ENCODE measurements at places on chromosomes 6 and 20.

DNA sequence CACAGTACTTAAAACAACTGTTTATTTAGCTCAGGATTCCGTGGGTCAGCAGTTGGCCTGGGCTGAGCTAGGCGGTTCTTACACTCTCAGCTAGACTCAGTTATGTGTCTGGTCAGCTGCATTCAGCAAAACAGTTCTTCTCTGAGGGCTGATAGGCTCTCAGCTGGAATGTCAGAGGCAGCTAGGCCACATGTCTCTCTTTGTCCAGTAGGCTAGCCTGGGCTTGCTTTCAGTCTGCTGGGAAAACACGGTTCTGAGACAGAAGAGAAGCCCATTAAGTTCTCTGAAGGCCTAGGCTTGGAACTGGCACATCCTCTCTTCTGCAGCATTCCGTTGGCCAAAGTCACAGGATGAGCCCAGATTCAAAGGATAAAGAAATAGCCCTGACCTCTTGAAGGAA, 65.6 kb downstream of the TULP4 start:
- DNase-seq: no peak

DNA sequence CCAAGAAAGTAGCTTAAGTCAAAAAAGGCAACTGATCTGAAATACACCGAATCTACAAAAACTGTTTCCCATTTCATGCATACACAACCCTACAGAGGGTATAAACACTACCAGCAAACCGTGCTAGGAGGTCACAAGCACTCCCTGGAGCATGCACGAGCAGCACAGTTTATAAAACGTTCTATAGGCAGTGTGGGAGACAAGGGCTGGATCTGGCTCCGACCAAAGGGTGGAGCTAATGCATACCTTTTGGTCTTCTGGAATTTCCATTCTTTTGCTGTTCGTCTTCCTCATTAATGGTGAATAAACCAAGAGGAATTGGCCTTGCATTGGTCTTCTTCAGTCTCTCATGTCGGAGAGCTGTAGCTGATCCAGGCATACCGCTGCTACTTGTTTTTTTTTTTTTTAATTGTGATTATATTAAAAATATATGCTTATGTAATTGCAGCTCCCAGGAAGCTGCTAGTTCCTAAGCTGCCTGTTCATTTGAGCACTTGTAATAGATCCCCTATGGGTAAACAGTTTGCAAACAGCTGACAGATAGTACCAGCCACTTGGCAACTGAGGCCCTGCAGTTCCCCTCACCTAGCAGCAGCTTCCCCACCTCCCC, 24.5 kb downstream of the MAP7 start:
- DNase-seq: no peak

DNA sequence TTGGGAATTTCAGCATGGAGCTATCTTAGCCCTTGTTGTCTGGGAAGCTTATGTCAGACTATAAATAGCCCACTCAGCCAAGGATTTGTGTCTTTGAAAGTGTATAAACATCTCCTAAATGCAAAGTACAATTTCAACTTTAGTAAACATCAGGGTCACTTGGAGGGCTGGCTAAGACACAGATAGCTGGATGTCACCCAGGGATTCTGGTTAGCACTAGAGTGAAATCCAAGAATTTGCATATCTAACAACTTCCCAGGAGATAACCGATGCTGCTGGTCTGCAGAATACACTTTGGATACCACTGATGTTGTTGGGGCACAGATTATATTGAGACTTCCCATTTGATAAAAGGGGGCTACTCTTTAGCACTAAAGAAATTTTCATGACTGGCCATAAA, 130.9 kb downstream of the PAX1 start:
- DNase-seq: no peak

DNA sequence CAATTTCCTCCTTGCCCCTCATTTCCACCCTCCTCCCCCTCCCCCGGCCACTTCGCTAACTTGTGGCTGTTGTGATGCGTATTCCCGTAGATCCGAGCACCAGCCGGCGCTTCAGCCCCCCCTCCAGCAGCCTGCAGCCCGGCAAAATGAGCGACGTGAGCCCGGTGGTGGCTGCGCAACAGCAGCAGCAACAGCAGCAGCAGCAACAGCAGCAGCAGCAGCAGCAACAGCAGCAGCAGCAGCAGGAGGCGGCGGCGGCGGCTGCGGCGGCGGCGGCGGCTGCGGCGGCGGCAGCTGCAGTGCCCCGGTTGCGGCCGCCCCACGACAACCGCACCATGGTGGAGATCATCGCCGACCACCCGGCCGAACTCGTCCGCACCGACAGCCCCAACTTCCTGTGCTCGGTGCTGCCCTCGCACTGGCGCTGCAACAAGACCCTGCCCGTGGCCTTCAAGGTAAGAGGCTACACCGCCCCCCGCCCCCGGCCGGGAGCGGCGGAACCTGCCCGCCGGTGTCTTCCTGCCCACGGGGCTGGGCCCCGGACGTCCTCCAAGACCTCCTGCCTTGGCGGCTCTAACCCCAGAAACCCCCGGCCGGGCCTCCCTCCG, 44.9 kb upstream of the SUPT3H start:
- peak; percentile 63 for DNase-seq

DNA sequence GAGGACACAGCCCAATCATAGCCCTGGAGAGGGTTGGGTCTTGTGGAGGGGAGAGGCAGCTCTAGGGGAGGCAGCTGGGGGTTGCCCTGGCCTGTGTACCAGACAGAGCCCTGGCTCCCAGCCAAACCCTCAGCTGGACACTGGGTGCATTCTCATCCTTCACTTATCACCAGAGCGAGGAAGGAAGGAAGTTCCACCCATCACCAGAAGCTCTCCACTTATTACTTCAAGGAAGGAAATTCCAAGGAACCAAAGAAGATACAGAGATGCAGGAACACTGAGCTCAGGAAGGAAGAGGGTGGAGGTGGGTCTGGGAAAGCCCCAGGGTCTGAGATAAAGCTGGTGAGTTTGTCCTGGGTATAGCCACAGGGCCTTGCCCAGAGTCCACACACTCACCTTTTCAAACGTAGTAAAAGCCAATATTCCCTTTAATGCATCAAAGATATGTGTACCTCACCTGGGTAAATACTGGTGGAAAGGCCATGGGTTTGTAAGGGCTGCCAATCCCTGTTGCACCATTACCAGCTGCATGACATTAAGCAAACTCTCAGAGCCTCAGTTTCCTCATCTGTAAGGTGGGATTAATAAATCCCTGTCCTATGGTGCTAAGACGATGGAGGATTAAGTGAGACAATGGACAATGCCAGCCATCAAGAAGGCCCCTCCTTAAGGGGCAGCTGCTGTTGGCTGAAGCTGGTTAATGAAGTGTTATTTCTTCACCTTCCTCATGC, 109.7 kb upstream of the NAA20 start:
- DNase-seq: no peak

DNA sequence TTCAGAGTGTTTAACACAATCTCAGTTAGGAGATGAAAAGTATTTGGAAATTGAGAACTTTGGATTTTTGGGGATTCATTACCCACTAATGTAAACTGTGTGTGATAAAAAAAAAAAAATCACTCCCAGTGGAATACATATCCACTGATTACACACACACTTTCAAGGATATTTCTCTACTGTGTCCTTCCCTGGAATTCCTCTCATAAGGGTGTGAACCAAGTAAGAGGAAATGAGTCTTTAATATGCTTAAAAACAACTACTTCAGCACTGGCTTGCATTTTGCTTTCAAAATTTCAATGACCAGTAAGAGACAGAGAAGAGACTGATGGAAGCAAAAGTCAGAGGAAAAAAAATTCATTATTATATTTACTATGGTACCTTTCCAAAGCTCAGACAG, 24.5 kb upstream of the MYCT1 start:
- no peak for DNase-seq

DNA sequence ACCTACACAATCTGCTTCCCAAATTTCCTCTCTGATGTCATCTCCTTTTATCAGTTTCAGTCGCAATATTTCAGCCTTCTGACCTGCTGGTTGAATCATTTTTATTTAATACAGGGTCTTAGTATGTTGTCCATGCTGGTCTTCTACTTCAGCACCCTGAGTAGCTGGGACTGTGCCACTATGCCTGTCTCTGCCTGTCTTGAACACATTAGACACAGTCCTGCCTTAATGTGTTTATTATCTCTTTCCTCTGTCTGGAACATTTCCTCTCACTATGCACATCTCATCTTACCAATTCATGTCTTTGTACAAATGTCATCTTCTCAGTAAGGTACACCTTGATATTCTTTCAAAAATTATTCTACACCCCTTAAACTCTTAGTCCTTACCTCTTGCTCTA, 106.5 kb downstream of the THEMIS start:
- DNase-seq: no peak

DNA sequence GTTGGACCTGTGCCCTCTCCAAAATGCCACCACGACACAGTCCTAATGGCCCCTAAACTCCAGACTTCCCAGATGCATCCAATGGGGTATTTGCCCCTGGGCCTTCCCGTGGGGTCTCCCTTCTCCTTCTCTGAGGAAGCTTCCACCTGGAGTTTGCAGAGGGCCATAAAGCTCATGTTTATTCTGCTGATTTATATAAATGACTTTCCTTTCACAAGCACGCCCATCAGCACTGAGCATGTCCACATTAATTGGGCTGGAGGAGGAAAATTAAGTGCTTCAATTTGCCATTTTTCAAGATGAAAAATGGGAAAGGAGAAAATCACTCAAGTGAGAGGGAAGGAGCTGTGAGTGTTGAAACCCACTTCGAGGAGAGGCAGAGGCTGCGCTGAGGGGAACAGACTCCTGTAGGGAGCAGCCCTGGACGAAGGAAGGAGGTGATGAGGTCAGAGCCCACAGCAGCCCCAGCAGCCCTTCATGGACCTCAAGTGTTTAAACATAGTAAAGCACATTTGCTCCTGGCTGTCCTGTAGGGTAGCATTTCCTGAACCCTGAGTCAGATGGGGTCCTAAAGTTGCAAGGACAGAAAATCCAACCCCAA, 434.9 kb upstream of the SULF2 start:
- DNase-seq: no peak

GRCh38 chr6:140487586-140487985, 1113.1 kb upstream of the CITED2 start:
- no peak for DNase-seq

DNA sequence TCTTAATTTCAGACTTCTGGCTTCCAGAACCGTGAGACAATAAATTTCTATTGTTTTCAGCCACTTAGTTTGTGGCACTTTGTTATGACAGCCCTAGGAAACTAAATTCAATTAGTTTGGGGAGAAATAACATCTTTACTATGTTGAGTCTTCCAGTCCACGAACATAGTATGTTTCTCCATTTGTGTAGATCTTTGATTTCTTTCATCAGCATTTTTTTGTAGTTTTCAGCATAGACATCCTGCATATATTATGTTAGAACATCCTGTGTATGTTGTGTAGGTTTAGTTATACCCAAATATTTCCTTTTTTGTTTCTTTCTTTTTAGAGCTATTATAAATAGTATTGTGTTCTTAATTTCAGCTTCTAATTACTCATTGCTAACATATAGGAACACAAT, 18.0 kb upstream of the HMGA1 start:
- DNase-seq: no peak

DNA sequence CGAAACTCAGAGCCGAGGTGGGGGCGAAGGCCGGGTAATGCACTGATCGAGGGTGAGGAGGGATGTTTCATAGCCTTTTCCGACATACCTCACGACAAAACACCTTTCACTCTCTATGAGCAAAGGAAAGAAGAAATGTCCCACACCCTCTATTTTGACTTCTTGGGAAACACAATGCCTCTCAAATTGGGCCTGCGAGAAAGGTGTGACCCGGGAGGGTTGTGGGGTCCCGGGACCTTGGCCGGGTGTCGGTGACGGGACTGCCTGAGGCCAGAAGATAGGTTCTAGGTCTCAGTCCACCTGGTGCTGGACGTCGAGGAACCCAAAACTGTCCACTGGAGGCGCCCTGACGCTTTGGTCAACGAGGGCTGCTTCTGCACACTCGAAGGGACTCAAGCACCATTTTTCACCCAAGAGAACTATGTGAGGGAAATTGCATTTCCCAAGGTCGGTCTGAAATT, 41.1 kb upstream of the OSTM1 start:
- no peak for DNase-seq

DNA sequence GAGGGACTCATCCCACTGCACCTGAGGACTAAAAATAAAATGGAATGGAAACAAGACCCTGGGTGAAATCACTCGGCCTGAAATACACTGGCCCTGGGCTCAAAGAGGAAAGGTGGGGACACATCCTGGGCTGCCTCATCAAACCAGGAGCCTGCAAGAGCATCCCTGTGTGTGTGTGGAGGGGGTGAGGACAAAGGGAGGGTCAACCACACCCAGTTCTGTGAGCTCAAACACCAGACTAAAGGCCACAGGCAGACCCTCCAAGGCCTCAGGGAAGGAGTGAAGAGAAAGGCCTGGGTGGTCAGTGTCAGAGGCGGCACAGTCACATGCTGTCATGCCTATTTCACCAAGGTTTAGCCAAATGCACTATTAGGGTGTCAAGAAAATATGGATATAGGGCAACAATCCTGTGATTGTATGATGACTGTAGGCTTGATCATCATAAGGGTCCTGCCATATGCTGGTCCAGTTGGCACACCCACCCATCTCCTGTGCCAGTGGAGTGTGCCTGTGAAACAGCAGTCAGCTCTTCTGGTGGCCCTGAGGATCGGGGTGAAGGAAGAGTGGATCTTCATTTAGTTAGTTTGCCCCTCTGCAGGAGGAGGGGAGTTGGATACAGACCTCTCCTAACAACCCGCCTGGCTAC, 28.9 kb downstream of the SRSF3 start:
- no peak for DNase-seq

- no peak for DNase-seq
These were observed 247.9 kb downstream of the ZFAND3 start for GRCh38 chr6:38067263-38067980.

DNA sequence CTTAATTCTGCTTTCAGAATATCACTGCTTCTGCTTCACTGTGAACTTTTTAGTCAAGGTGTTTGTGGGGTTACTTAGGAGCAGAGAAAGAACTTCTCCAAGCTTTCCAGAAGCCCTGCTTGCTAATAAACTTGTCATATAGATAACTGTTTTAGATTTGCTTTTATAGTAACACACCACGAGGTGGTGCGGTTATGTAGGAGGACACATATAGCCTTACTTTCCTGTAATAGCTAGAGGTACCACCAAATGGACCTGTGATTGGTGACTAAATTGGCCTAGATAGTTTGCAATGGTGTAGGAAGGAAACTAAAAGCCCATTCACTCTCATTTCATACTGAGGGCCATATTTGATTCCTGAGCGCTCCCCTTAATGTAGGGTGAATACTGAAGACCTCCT, 52.3 kb upstream of the BCLAF1 start:
- no peak for DNase-seq

GRCh38 chr6:88662163-88662580, 301.2 kb downstream of the RNGTT start:
- DNase-seq: no peak

GRCh38 chr6:16322666-16323312, 84.4 kb downstream of the GMPR start:
- DNase-seq: peak; percentile 77

Measured in activated CD8-positive, alpha-beta memory T cell treated with anti-CD3 and anti-CD28 coated beads, Interleukin-2, amount 50 U/mL, for 4 hours (primary cell).